Choroid plexus epithelial cell (primary cell): ENCODE measurements at places on chromosomes 2 and 18.

- no peak for DNase-seq
These were observed 31.8 kb downstream of the TDRD15 start for GRCh38 chr2:21155365-21156136.

DNA sequence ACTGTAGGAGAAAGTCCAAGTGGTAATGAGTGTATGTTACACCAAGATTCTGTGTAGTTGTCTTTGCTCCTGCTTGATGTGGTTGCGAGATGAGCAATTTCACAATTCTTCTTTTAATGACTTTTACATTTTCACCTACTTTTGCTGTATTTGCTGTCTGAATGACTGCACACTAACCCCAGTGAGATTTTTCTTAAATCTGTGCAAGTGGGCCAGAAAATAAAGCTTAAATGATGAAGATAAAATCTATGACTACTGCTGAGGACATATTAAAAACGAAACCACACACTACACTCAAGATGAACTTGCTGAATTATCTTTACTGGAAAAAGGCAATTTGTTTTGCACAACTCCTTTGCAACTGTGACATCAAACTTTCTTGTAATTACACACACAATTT lies 4.1 kb downstream of the LDAH start:
- DNase-seq = no peak

GRCh38 chr2:237574894-237575868 lies 8.8 kb downstream of the PRLH start:
- DNase-seq = peak; percentile 37

DNA sequence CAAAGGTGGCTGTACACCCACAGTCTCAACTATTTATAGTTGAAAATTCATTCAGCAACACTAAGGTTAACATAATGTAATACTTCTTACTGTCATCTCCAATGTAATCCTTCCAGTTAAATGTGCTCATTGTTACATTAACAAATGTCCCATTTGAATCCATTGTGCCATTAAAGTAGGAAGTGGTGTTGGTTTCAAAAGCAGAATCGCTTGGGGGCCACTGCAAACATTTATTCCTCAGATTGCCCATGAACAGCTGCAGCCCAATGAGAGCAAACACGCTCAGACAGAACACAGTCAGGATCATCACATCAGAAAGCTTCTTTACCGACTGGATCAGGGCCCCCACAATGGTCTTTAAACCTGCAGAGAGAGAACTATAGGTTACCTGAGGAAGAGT lies 41.4 kb downstream of the SCN3A start:
- no peak for DNase-seq

DNA sequence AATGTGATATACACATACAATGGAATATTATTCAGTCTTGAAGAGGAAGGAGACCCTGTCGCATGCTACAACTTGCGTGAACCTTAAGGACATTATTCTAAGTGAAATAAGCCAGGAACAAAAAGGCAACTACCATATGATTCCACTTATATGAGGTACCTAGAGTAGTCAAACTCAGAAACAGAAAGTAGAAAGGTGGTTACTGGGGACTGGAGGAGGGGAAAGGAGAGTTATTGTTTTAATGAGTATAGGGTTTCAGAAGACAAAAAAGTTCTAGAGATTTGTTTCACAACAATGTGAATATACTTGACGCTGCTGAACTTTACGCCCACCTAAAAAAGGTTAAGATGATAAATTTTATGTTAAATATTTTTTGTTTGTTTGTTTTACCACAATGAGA lies 47.0 kb downstream of the CXCR4 start:
- no peak for DNase-seq

DNA sequence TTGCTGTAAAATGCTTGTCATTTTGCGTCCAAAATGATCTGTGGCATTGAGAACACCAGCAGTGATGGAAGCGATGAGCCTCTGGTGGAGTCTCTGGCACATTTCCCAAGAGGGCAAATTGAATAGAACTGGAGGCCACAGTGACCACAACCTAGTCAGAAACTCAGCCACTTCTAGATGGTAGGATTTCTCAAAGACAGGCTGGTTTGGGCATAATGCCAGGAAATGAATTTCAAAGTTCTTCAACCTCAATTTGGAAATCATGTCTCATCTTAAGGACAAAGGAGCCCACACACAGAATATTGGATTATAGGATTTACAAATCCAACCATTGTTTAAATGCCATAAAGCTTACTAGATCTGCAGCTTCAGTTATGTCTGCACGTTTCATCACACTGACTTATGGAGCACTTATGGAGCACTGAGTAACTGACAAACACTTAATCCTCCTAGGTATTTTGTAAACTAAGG lies 132.1 kb downstream of the COL6A3 start:
- peak; percentile 92 for DNase-seq

DNA sequence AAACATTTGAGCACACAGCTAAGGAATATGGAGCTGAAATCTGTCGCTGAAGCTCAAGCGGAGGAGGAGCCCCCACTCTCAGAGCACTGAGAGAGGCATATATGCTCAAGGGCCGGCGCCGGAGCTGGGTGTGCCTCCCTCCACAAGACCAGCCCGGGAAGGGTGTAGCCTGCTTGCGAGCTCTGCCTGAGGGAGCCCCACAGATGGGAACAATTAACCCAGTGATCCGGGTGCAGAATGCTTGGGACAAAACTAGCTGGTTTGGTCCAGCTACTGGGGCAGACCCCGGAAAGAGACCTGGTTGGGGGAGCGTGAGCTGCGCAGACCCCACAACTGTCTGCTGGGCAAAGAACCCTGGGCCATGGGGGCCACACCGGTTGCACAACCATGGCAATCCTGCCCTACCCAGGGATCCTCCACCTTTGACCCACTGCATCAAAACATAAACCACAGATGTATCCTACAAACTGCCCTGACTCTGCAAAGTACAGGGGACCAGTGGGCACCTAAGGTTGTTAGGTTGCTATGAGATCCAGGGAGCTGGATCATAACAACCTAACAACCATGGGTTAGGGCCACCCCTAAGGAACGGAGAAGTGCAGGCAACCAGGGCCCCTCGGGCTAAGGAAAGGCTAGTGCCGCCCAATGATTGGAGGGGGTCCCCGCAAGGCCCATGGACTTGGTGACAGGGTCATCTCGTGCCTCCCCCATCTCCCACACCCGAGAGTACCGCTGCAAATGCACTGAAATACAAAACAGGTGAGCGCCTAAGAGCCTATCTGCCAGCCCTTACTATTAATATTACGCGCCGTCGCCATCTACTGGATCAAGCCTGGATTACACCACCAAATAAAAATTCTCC lies 53.4 kb upstream of the SCN1A start:
- DNase-seq = peak; percentile 78

- no peak for DNase-seq
These were observed 5.7 kb upstream of the EFR3B start for GRCh38 chr2:25036221-25036559.

- DNase-seq = no peak
These were observed 64.7 kb upstream of the DSEL start for GRCh38 chr18:67581178-67581577.

GRCh38 chr18:58901783-58902182 lies 37.1 kb downstream of the ZNF532 start:
- DNase-seq = no peak

DNA sequence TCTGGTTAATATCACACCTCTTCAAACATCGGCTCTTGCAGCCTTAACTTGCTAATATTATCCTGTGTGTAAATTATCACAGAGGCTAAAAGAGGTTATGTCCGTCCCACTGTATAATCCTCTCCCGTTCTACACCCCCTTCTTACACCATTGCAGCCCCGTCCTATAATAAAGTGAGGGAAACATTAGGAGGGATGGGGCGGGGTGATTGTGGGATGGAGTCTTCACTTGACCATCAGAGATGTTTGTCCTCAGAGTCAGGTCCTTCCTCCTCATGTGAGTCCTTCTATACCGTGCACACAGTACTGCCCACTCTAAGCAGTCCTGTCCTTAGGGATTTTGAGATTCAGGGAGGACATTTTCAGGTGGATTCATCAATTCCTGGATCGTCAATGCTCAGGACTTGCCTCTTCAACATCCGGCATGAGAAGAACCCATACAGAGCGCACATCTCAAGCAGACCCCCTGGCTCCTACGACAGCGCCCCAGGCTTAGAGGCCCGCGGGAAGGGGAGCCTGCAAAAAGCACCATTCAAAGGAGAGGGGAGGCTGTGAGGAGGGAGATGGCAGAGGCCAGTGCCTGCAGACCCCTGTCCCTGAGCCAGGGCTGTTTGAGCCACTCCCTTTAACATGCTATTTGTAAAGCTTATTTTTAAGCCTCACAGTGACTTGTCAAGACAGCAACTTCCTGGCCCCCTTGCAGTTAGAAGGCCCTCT lies 42.8 kb upstream of the ASB18 start:
- no peak for DNase-seq

DNA sequence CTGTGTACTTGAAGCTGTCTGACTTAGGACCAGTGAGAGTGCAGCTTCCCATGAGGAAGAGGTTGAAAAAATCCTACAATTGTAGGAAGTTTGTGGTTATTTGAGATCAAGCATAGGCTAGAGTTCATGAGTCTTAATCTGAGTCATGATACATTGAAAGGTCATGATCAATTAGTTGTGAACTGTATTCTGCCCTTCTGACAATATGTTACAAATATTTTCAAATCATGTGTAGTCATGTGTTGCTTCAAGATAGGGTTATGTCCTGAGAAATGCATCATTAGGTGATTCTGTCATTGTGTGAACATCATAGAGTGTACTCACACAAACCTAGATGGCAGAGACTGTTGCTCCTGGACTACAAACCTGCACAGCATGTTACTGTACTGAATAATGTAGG lies 68.4 kb upstream of the MFF start:
- no peak for DNase-seq

GRCh38 chr18:51385270-51385669 lies 187.8 kb upstream of the MEX3C start:
- DNase-seq = no peak

DNA sequence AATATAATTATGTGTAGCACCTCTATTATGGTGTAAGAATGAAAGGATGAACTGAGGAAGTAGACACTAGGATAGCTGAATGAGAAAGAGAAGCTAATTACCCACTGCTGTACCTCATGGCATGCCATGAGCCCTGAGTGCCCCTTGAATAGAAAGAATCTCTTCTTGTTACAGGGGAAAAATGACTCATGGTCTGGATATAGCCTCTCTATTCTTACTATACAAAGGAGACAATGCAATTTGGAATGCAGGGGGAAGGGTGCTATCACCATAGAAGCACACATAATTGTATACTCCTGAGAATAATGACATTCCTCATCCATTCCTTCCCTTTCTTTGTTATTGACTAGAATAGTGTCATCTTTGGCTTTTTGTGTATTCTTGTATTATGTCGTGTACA lies 385.2 kb downstream of the CDH7 start:
- DNase-seq = peak; percentile 0

GRCh38 chr18:41121116-41121826 lies 833.8 kb upstream of the PIK3C3 start:
- peak; percentile 89 for DNase-seq

GRCh38 chr2:11499081-11499743 lies 33.3 kb upstream of the E2F6 start:
- DNase-seq = no peak

DNA sequence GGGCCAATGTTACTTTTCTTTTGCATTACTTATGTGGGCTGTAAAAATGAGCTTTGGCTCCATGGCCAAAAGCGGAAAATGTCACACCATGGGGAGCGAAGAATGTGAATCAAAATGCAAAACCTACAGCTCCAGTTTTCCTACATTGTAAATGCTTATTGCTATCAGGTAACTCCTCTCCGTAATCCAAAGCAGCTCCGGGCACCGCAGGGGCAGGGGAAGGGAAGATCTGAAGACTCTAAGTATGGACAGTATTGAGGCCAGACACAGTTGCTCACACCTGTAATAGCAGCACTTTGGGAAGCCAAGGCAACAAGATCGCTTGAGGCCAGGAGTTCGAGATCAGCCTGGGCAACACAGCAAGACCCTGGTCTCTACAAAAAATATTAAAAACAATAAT lies 7.1 kb upstream of the AGFG1 start:
- no peak for DNase-seq

DNA sequence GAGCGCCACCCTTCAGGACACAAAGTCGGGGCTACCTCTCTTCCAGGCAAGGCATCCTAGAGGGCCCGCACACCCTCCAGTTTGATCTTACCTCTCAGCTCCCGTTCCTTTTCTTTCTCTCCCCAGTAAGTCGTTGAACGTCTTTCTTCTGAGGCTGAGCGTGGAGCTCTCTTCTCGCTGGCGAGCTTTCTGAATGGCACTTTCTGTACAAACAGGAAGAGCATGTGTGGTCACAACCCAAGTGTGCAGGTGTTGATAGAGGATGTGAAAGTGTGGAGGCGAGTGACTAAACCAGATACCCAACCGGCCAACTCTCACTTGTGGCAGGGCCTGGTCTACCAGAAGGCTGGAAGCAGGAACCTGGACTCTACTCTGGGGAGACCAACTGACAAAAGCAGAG lies at the start of gene AFF3:
AFF3 (minus strand) TSS at position 198 of the 400 bp plus-strand sequence. CDS start 38,136 bp downstream, outside the sequence.
- no peak for DNase-seq

GRCh38 chr2:100992262-100992661 lies 9.8 kb upstream of the RPL31 start:
- DNase-seq = no peak

- peak; percentile 13 for DNase-seq
These were observed 89.0 kb downstream of the MARCHF4 start for GRCh38 chr2:216283038-216283900.

- DNase-seq = peak; percentile 2
These were observed 224.5 kb upstream of the MGAT5 start for GRCh38 chr2:134029418-134029817.

- DNase-seq = no peak
These were observed 167.8 kb upstream of the APCDD1 start for GRCh38 chr18:10286580-10287150.

- DNase-seq = no peak
These were observed 290.5 kb downstream of the PARD3B start for GRCh38 chr2:204835786-204836185.

DNA sequence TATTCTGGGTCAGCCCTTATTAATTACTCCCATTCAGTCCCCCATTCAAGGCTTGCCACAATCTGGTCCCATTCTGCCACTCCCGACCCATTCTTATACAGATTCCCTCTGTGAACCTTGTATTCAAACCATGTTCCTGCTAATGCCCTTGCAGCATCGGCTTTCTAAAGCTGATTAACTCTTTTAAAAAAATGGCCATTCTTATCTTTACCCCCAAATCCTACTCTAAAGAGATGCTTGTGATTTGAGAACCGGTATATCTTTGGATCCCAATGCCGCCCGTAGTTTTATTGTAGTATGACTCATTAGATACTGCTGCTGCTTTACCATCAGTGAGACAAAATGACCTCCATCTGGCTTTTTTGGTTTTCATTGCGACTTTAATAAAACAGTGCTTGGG lies 72.2 kb downstream of the XRCC5 start:
- no peak for DNase-seq

DNA sequence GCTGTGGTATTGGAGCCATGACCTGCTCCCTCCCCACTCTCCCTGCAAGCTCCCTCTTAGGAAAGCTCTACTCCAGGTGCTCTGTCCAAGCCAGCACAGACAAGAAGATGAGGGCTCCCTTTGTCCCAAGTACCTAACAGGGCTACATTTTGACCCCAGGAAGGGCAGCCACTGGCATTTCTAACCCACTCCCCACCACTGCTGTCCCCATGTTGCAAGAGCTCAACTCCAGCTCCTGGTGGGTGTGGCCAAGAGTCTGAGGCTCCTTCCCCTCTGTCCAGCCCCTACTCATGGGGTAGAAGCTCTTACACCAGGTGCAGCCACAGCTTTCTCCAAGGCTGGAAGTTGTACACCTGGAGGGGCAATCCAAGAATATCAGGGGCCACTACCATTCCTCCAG lies 127.0 kb upstream of the NPAS2 start:
- no peak for DNase-seq
